ENCODE measurements at places on chromosomes 2 and 18. TPM values are rescaled to one million over a fixed set of nuclear protein-coding genes. Genes with fewer than 3 reads are reported as not detected.

DNA sequence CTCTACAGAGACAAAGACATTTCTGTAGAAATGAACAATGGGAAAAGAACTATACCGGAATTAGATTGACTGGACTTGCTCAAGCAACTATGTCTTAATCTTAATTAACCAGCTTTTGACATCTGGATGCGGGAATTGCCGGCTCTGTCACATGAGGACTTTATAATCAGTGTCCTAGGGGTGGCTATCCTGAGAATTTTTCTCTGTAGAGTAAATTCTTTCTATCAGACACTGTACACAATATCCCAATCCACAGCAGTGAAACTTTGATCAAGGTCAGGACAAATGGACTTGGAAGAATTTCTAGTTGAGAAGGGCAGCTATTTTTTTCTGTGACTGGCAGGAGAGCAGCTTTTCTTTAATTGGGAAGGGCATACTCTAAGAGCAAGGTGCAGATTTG, 322.1 kb downstream of the HRH4 start:
- no peak for DNase-seq

GRCh38 chr2:168217920-168218319, 29.5 kb downstream of the STK39 start:
- DNase-seq = no peak

DNA sequence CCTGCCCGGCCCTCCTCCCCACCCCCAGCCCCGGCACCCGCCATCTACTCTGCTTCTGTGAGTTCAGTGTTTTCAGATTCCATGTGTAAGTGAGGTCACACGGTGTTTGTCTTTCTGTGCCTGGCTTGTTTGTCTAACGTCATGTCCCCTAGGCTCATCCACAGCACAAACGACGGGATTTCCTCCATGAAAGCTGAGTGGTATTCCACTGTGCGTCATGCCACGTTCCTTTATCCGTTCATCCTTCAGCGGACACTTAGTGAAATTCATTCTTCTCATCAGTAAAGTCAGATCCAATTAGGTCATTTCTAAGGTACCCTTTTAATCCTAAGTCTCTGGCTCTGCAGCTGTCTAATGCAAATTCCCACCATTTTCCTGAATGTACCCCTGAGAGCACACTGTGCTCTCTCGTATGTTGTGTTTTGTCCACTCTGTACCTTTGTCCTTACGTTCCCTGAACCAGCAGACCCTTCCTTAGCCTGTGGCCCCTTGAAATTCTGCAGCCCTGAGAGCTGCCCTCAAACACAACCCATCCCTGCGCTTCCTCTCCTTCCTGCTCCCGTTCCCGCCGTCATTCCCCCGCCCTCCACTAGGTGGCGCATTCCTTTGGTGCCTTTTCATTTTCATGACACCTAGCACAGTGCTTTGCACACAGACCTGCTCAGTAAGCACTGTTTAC, 44.1 kb downstream of the TRAPPC12 start:
- peak; percentile 88 for DNase-seq

DNA sequence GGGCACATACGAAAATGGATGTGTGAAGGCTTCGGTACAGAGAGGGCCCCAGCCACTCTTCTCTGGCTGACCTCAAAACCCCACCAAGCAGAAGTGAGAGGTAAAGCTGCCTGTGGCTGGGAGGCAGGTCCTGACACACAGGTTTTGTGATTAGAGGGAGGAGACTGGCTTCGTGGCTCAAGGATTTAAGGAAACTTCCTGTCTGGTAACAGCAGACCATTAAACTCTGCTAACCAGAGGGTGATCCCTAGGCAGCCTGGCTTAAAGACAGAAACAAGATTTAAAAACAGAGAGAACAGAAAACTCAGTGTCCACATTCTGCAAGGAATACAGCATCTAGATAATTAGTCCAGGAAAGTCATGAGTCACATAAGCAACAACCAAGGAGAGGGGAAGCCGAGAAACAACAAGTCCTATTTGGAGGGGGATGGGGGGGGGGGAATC, 101.9 kb downstream of the NFATC1 start:
- DNase-seq = no peak

STARD6 gene
- not detected for polyA plus RNA-seq

DNA sequence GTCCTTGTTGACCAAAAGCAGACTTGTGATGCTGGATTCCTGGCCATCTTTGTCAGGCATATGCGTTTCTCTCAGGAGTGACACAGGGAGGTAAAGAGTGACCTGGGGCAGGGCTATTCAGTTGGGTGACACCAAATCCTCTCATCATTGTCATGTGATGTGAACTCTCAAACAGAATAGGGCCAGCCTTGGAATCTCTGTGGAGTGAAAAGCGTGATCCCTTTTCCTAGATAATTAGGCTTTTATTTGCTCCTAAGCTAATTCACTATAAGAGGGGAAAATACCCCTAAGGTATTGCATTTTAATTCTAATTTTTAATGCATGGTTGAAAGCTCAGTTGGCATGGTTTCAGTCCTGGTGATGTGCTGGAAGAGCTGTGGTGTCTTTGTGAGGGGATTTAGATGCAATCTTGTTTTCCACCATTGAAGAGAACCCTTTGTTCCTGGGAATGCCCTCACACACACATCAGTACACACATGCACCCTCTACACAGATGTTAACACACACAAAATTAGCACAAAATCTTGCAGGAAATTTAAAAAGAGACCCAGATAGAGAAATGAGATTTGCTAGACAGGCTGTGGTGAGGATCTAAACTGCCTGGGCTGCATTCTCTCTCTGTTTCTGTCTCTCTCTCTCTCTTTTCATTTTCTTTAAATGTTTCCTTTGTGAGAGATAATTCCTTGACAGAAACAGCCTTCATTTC, 349.9 kb downstream of the TSN start:
- DNase-seq = no peak

GRCh38 chr18:60413944-60414547, 41.5 kb upstream of the MC4R start:
- DNase-seq = no peak

EPB41L3 gene
- polyA plus RNA-seq = 0.15 TPM

GRCh38 chr2:46339676-46340459, 42.7 kb downstream of the EPAS1 start:
- DNase-seq = peak; percentile 86

EPG5 gene
- polyA plus RNA-seq = 13.6 TPM

DNA sequence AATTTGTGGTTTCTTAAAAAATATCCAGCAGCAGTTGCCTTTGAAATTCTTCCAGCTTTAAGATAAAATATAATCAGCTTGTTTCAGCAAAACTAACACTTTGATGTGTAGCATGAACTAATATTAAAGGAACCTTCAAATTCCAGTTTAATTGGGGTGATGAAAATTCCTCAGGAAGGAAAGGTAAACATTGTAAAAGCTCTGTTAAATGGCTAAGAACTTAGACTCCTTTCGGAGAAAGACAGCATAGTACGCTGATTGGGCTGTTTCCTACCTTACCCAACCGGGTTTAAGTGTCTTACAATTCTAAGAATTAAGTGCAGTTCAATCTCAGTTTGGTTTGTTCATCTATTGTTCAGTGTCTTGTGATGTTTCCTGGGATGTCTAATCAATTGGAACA, 108.3 kb downstream of the CDH7 start:
- DNase-seq = no peak
